ENCODE measurements at places on chromosomes 12 and 14.

DNA sequence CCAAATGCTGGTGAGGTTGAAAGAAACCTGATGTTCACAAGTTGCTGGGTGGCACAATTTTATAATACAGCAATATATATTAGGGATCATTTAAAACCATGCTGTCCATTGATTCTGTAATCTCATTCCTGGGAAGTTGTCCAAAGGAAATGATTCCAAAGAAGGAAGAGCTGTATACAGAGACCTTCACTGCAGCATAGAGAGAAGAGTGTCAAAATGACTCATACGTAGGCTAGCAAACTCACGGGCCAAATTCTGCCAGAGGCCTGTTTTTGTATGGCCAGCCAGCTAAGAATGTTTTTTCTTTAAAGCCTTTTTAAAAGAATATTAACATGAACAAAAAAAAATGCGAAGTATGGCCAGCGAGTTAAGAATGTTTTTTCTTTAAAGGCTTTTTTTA lies 69.2 kb upstream of the MED13L start:
- no peak for DNase-seq

DNA sequence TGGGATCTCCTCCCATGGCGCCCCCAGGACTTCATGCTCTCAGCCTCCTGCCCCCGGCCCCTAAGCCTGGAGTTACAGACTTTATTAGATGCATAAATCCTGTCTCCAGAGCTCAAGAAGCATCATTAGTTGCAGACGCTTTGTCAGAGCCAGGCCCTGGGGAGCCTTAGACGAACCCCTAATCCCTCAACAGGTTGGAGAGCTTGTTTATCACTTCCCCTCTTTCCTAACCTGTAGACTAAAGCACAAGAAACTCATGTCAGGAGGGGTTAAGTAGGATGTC lies 260 bp upstream of the NPFF start:
- no peak for DNase-seq

- DNase-seq = no peak
These were observed 197.4 kb downstream of the DUSP6 start for GRCh38 chr12:89154743-89155499.

DNA sequence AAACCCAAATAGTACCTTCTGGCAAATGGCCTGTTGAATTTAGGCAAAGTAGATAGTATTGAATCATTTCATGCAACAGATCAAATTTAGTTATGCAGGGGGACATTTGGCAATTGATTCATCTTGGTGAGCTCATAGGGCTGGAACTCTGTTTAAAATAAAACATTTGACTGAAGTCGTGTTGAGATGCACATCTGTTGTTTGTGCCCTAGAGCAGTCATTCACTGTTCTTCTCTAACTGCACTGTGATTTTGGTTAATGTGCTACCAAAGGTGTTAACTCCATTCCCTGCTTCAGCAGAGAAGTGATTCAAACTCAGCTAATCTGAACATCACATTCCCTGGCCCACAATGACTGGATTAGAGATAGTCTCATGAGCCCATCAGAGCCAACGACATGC lies 44.0 kb upstream of the CSRP2 start:
- no peak for DNase-seq

DNA sequence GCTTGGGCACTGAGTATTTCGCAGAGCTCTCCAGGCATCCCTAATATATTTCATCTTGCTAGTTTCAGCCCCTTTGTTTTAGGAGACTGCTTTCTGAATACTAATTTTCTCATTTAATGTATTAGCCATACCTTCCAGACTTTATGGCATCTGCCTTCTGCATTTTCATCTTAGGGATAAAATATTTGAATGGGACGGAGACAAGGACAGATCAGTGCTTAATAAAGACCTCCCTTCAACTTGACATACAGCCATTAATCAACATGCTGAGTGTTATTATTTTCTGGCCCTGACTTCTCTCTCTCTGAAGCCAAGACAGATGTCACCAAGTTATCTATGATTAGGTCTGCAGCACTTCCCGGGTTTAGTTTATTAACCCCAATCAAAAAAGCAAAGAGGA lies 42.4 kb downstream of the CACNA2D4 start:
- DNase-seq = no peak

- peak; percentile 18 for DNase-seq
These were observed 502.5 kb downstream of the VRK1 start for GRCh38 chr14:97299661-97300060.
